ENCODE measurements at places on chromosomes 1 and 21.

DNA sequence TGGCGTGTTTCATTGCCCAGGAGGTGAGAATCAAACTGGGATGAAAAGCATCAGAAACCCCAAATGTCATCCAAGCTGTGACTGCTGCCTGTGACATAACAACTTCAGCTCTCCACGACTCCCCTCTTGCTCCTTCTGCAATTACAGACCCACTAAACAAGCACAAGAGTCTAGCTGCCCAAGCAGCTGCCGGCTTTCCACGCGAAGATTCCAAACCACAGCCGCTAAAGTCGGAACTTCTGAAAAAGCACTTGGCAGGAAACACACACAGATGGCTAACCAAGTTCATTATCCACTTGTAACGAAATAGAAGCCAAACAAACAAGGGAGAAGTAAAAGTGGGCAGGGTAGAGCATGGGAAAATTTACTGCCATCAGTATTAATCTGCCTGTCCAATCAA is 198.1 kb downstream of the SLC35F3 start:
- DNase-seq: no peak

GRCh38 chr21:45308194-45309068 is 20.7 kb upstream of the POFUT2 start:
- DNase-seq: no peak

DNA sequence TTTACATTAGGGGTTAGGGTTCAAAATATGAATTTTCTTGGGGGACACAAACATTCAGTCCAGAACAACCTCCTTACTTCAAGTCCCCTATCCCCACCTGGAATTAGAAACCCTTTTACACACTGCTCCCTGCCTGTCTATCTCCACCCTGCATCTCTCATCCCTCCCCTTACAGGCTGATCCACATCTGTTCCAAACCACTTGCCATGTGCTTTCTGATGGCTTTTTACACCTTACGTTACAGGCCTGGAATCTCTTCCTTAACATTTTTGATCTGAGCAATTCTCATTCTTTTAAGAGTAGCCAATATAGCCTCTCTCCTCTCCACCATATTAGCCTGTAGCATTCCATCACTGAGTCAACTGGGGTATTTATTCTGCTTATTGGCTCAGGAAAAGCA is 122.0 kb downstream of the PTBP2 start:
- no peak for DNase-seq

GRCh38 chr1:182723200-182723599 is 38.8 kb upstream of the RGS8 start:
- DNase-seq: no peak

DNA sequence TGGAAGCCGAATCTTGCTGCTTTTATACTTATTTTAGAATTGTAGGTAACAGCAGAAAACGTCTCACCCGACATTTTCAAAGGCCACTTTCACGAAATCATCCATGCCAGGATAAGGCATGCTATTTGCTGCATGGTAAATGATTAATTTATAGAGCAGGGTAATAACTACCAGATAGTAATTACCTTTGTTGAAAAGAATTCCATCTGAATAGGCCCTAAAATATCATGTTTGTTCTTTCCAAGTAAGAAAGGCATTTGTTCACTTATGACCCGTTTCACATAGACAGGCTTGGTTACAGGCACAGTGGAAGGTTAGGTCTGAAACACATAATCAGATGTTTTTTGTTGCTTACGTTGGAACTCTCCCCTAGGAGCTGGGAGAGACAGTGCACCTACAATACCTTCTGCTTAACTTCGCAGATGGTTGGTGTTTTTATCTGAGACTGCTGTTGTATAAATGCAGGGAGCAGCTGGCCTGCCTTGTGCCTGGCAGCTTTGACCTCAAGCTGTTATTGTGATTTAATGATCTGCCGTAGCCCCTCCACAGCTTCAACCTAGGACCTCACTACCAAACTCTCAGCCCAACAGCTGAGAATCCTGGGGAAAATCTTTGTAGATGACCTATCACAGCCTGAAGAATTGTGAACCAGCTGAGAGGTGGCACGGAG is 1.6 kb downstream of the SLC44A3 start:
- DNase-seq: no peak

DNA sequence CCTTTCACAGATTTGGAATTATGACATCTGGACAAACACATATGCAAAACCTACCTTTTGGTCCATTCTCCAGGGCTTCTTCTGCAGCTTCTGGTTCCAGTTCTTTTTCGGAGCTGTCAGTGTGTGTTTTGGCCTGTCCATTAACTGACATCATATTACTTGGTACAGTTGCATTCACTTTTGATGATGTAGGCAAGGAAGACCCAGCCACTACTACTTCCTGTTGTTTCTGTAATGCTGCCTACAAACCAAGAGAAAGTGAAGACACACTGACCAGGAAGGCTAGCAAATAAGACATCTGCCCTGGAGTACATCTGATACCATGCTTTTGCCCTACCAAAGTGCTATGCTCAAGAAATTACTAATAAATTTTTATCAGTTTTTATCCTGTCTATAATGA is 31.9 kb downstream of the ACBD3 start:
- no peak for DNase-seq

DNA sequence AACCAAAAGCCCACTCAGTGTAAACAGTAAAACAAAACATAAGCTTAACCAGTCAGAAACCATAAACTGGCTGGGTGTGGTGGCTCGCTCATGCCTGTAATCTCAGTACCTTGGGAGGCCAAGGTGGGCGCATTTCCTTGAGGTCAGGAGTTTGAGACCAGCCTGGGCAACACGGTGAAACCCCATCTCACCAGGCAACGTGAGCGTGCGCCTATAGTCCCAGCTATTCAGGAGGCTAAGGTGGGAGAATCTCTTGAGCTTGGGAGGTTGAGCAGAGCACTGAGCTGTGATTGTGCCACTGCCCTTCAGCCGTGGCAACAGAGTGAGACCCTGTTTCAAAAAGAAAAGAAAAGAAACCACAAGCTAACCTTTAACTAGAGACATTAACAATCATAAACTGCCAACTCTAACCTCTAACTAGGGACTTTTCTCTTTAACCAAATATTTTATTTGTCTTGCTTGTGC is 13.1 kb upstream of the PRRC2C start:
- DNase-seq: no peak

- DNase-seq: no peak
Observed at GRCh38 chr1:7528386-7529198, 242.5 kb upstream of the VAMP3 start.

GRCh38 chr21:16811970-16812369 is 700.9 kb upstream of the CXADR start:
- DNase-seq: no peak

DNA sequence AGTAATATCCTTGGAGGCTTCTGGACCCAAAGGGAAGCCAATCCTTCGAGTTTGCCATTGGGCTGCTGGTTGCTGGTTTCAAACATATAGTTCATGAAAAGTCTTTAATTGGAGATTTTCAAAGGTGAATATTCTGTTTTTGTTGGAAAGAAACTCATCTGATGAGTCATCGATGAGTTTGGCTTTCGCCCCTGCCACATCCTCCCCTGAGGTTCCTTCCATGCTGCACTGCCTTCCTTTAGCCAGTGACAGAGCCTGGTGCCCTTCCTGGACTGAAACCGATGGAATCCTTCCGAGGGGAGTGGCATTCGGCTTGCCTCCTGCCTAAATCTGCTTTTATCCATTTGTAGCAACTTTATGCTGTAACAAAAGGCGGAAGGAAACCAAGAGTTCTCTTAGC is 550.0 kb downstream of the KIF26B start:
- no peak for DNase-seq

DNA sequence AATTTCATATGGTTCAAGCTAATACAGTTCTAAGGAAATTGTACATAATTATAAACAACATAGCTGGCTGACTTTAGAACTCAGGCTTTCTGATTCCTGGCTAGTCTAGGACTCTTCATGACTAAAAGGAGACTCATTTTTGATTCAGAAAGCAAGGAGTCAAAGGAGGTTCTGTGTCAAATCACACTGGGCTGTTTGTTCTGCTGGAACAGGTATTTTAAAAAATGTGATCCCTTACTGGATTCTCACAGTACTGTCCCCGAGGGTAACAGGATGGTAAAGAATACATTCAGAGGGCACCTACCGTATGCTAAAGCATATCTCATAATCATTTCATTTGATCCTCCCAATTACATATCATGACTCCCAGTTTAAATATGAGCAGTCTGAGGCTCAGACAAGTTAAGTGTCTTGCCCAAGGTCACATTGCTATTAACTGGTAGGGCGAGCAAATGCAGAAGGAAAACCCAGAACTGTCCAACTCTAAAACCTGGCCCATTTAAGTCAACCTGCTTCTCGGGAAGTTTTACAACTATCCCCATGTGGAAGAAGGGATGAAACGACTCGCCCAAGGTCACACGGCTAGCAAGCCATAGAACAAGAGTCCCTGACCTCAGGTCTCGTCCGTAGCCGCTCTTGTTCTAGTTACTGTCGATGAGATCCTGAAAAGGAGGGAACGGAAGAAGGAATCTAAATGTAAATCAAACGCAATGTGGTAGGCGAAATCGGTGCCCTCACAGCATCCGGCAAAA is 675 bp downstream of the MYSM1 start:
- no peak for DNase-seq

DNA sequence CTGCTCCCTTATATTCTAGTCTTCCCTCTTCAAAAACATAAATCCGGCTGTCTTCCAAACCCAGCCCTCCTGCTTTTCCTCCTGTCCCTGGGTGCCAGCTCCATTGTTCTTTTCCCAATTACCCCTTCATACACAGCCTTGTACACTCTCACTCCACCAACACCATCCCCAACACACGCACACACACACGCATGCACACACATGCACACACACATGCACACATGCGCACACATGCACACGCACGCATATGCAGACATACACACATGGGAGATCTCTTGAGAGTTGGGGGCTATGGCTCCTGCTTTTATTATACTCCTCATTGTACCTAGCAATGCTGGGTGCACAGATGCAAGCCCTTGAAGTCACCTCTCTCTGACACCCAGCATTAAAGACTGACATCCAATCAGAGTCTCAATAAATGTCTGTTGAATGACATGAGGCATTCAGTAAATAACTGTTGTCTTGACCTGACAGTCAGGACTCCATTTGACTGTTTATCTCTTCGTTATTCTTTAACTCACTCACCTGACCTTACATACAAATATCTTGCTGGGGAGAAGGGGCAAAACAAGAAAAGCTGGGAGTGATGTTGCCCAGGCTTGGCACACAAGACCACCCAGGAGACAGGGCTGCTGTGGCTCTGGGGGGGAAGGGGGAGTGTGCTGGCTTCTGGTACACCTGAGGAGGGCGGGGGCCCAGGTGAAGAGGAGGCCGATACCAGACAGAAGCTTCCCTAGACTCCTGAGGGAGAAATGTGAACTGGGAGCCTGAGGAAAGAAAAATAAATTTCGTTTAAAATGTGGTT is 16.0 kb downstream of the ABCA4 start:
- no peak for DNase-seq

- DNase-seq: no peak
Observed at GRCh38 chr1:75745276-75745675, 20.8 kb downstream of the ACADM start.

DNA sequence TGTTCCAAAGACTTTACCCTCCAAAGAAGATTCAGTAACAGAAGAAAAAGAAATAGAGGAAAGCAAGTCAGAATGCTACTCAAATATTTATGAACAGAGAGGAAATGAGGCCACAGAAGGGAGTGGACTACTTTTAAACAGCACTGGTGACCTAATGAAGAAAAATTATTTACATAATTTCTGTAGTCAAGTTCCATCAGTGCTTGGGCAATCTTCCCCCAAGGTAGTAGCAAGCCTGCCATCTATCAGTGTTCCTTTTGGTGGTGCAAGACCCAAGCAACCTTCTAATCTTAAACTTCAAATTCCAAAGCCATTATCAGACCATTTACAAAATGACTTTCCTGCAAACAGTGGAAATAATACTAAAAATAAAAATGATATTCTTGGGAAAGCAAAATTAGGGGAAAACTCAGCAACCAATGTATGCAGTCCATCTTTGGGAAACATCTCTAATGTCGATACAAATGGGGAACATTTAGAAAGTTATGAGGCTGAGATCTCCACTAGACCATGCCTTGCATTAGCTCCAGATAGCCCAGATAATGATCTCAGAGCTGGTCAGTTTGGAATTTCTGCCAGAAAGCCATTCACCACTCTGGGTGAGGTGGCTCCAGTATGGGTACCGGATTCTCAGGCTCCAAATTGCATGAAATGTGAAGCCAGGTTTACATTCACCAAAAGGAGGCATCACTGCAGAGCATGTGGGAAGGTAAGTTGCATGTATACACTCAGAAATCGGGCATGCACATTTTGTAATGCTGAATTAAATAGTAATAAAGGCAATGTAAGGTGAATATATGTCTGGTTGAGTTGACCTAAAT is 97.2 kb downstream of the ZFYVE9 start:
- peak; percentile 5 for DNase-seq

DNA sequence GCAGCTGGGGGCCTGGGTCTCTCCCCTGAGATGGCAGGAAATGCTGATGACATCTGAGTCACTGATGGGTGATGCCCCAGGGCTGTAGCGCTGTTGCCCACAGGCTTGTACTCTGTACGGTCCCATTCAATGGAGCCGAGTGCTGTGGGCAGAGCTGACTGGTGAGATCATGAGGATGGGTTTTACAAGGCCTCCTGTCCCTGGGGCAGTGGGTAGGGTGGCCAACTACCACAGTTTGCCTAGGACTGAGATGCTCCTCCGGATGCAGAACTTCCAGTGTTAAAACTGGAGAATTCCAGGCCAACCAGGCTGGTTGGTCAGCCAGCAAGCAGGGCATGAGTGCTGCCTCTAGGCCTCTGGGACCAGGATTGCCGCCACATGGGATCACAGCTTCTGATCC is 9.2 kb downstream of the PHLDA3 start:
- DNase-seq: no peak

DNA sequence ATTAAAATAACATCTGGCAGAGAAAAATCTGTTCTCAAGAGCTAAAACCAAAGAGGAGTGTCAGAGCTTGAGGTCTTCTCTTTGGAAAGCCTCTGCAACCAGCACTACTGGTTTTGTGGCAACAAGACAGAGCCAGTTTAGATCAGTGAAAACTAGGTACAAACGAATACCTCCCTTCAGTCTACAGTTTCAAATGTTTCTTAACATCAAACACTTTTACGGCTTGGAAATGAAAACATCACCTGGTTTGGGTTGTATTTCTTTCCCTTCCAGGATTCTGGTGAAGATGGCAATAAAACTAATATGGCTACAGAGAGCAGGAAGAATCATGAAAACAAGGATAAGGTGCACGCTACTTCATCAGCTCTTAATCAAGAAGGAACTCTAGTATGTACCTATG is 339.4 kb upstream of the ESRRG start:
- no peak for DNase-seq

All from AG09319 (cell line).